ENCODE measurements at places on chromosomes 12 and 14. TPM values are rescaled to one million over a fixed set of nuclear protein-coding genes. Genes with fewer than 3 reads are reported as not detected.

SLC6A12 gene
- total RNA-seq = 0.37 TPM

TRPV4 gene
- total RNA-seq = not detected

SELPLG gene
- 37.0 TPM for total RNA-seq

CABP1 gene
- 0.18 TPM for total RNA-seq

COX8C gene
- total RNA-seq = not detected

All from CD8-positive, alpha-beta memory T cell (primary cell).